ENCODE measurements at places on chromosomes 1 and 21. TPM values are rescaled to one million over a fixed set of nuclear protein-coding genes. Genes with fewer than 3 reads are reported as not detected.

- peaks cover 38% of the 10 kb centered on the region for H3K4me1 ChIP-seq
- H3K27ac ChIP-seq: peak overlapping the region; percentile 91
- H3K27me3 ChIP-seq: no peaks in the 10 kb centered on the region
- peaks cover 5% of the 10 kb centered on the region for H3K36me3 ChIP-seq
- no peak overlapping the region for H3K4me3 ChIP-seq
- peak; percentile 20 for DNase-seq
Measured at GRCh38 chr21:33975548-33976081, 60.0 kb upstream of the ATP5PO start.

- H3K36me3 ChIP-seq: no peaks in the 10 kb centered on the region
- H3K4me3 ChIP-seq: no peak overlapping the region
- H3K27me3 ChIP-seq: no peaks in the 10 kb centered on the region
- DNase-seq: no peak
Measured at GRCh38 chr1:200343874-200344273, 66.0 kb downstream of the ZNF281 start.

DNA sequence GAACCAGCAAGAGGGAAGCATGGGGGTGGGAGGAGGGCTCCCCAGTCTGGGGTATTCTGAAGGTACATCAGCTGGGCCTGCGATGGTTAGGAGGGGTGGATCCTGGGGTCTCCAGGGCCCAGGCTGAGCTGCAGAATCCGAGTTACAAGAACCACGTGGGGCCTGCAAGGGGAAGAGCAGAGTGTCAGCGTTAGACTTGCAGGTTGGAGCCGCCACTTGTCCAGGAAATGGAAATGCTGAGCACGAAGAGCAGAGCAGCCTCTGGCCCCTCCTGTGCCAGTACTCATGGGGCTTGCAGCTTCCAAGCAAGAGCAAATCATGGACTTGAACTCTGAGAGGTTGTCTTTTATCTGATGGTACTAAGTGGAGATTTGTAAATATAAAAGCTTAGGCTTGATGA is 47.5 kb upstream of the COL6A1 start:
- DNase-seq: no peak
- H3K27ac ChIP-seq: no peak overlapping the region

The FOXO6 gene
- total RNA-seq: 1.0 TPM

The GUCA2B gene
- total RNA-seq: not detected

Data from Calu3 (cell line).